ENCODE measurements at places on chromosomes 4 and X.

DNA sequence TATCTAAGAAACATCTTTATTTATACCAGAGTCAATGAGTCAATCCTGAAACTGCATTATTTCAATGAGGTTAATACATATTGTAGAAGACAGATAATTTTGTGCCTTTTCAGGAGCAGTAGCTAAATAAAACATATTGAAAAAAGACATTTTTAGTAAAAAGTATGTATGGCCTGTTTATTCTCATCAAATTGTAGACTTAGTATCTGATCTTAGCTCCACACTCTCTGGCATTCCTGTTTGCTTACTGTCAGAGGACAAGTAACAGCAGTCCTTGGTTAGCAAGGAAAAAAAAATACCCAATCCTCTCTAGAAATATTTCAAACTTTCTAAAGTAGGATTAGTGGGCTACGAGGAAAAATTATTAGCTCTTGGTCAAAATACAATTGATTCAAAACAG lies 50.5 kb upstream of the GUCY1A1 start:
- DNase-seq, result no peak

- no peak for DNase-seq
Observed at GRCh38 chr4:8829584-8829983, 42.1 kb downstream of the HMX1 start.

DNA sequence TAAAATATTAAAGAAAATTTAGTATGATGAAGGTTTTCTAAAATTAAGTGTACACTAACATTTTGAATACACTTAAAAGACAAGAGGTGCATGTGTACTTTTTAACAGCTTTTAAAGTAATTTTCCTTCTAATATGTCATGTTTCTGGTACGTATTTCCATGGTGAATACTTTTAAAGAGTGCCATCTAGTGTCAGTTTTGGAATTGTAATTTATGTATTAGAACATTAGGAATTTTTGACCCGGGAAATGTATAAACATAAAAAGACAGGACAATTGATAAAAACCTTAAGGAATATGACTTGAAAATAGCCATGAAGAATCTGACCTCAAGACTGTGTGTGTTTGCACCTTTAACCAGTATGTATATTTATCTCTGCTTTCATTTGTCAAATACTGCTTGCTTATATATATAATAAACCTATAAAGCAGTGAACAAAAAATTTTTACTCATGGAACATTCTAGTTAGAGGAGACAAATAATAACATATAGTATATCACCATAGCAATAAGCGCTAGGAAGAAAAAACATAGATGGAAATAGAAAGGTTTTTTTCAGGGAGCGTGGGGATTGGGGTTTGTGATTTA lies 7.2 kb downstream of the GSTCD start:
- no peak for DNase-seq

GRCh38 chr4:143616771-143617170 lies 83.7 kb downstream of the FREM3 start:
- DNase-seq, result no peak

DNA sequence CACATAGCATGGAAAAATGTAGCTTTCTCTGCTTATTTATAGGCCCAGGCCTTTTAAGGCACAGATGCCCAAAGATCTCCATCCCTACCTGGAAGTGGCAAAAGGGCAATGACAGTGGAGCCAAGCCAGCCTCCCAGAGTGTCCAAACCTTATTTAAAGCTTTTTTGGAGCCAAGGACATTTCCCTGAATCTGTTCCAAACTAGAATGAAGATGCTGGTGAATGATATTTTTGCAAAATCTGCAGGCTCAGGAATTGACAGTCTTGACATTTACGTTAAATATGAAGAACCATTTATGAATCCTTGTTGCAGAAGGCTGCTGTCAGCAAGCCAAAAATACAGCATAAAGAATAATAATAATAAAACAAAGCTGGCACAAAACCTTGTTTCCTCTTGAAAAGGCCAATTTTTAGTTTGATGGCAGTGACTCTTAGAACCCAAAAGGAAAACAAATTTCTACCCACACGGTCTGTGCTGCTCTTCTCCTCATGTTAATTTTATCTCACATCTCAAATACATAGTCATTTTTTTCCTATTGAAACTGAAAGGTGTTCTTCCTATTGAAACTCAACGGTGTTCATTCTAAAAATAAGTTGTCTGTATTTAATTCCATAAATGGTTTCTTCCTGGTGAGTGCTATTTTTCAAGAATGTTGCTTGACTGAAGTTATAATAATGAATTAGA lies 206.3 kb upstream of the TBL1X start:
- no peak for DNase-seq

DNA sequence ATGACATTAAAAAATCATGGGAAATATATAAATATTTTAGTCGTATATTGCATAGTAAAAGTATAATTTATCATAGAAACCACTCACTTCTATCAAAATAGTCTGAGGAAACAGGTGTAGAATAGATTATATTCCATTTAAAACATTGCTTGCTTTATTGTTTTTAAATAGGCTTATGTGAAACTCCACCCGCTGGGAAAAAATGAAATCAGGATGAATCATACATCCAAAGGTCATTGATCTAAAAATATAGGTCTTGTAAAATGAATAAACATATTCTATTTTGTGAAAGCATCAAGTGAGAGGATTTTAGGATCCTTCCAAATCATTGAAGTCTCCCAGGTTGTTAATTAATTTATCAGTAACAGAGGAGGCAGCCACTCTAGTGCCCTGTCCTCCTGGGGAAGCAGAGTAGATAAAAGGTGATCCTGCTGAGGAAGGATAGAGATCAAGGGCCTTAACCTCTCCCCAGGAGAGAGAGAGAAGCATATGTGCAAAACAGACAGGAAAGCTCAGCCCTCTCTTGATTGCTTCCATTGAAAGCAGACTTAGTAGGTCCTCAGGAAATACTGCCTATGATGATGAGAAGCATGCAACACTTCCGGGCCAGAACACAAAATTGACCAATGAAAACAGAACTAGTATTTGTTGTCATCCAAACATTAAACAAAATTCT lies 96.8 kb upstream of the MAP9 start:
- no peak for DNase-seq

GRCh38 chr4:100106982-100107381 lies 83.3 kb downstream of the DDIT4L start:
- DNase-seq, result no peak

GRCh38 chr4:15488658-15489470 lies 19.2 kb downstream of the CC2D2A start:
- DNase-seq, result no peak

GRCh38 chr4:81431971-81432370 lies 39.7 kb downstream of the RASGEF1B start:
- no peak for DNase-seq

GRCh38 chrX:40320819-40321218 lies 223.1 kb upstream of the BCOR start:
- no peak for DNase-seq

DNA sequence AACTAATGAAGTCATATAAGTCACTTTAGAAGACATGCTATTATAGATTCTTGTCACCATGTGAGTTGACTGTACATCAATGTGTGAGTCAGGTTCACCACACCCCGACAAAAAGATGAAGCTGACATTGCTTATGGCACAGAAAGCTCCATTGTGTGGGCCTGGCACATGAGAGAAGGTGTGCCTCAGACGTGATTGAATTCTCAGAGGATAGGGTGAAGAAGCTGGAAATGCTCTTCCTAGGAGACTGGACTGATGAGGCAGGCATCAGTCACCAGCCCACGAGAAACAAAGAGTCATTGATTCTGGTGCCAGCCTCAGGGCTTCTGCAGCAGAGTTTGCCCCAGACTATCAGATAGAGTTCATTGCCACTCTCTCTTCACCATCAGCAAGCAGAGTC lies 35.9 kb upstream of the LRAT start:
- DNase-seq, result no peak

DNA sequence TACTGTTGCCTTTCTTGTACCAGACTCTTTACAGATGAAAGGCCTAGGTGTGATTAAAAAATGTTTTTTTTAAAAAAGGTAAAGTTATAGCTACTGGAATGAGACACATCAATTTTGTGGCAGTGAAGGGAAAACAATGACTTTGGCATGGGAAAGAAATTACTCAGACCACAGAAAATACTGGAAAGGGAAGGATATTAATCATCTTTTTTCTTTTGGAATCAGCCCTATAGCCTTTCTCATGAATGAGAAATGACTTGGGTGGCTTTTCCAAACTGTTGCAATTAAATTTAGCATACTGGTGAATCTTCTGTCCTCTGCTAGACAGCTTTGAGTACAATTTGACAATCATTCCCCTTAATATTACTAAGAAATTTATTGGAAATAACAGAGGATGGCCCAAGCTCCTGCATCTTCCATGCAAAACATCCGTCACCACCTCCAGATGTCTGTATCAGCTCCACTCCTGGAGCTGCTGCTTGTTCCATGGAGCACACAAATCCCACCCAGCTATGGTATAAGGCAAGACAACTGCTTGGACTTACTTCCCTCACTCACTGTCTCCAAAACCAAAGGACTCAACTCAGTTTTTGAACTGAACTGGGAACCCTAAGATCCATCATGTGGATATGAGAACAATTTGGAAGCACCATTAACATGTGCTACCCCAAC lies 97.6 kb upstream of the ARSJ start:
- no peak for DNase-seq
